ENCODE measurements at places on chromosomes 2 and 18.

DNA sequence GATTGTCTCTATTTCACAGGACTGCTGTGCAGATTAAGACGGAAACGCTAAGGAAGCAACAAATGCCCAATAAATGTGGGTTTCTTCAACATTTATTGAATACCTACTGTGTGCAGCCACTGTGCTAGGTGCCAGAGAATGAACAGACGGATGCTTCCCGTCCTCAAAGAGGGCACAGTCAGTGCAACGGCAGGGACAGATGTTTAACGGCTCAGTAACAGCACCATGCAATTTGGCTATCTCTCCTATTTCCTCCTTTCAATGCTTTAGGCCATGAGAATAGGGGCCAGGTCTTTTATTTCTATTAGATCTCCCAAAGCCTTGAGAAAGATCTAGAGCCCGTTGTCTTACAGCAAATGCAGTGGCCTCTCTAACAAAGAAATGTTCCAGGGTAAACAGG lies 7.2 kb downstream of the EDAR start:
- no peak for DNase-seq

DNA sequence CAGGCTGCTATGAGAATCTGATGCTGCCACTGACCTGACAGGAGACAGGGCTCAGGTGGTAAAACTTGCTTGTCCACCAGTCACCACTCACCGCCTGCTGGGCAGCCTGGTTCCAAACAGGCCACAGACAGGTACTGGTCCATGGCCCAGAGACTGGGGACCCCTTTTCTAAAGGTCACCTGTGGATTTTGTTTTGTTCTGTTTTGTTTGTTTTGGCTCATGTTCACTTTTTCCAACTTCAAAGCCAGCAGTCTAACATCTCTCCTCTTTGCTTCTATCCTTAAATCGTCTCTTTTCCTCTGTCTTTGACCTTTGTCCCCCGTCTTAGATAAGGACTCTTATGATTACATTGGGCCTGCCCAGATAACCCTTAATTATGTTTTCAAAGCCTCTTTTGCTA lies 3.3 kb upstream of the CERKL start:
- DNase-seq = no peak

DNA sequence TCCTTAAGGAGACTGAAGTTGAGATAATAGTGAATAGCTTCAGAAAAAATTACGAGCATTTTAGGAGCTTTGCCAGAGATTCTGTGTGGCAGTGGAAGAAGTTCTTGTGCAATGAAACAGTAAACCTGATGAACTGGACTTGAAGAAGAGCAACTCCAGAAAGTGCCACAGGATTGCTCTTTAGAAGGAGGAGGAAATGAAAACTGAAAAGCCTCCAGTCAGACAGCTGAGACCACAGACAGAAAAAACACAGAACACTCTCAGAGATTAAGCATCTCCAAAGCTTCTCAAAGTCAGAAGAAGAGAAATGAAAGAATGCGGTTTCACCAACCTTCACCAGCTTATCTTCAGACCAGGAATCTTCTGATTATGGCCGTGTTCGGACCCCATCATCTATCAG lies 329.7 kb upstream of the CNTNAP5 start:
- no peak for DNase-seq

DNA sequence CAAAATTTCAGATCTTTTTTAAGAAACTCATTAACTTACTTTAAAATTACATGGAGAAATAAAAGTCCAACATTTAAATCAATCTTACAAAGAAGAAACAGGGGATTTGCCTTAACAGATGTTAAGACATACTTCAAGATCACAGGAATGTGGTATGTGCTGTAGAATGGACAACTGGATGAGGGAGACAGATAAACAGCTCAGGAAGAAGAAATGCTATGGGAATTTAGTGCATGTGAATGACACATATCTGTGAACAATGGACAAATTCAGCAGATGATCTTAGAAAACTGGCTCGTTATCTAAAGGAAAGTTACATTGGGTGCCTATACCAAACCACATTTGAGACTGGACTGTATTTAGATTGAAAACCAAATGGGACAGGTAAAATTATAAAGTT lies 246.8 kb upstream of the AGAP1 start:
- no peak for DNase-seq

- DNase-seq = no peak
Observed at GRCh38 chr2:160674146-160674750, 180.6 kb upstream of the RBMS1 start.

GRCh38 chr18:57660961-57661360 lies 39.3 kb upstream of the NARS1 start:
- DNase-seq = no peak

DNA sequence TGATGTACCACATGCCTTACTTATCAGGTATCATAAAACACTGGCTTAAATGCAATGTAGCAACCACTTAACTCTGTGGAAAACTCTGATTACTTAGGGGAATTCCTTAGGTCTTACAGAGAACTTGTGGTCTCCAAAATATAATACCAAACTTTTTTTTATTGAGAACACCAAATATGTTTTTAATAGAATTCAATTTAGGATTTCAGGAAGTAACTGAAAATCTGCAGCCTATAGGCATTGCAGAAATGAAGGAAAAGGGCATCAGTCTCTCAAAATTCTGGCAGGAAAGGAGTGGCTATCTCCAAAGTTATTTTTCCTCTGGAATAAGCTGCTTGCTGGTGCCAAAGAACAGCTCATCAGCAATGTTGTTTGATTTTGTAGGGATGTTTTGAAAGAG lies 105.3 kb upstream of the UGP2 start:
- no peak for DNase-seq

GRCh38 chr18:50727721-50728471 lies 91.9 kb downstream of the MRO start:
- DNase-seq = no peak

GRCh38 chr18:22739061-22739642 lies 194.0 kb upstream of the RBBP8 start:
- no peak for DNase-seq

DNA sequence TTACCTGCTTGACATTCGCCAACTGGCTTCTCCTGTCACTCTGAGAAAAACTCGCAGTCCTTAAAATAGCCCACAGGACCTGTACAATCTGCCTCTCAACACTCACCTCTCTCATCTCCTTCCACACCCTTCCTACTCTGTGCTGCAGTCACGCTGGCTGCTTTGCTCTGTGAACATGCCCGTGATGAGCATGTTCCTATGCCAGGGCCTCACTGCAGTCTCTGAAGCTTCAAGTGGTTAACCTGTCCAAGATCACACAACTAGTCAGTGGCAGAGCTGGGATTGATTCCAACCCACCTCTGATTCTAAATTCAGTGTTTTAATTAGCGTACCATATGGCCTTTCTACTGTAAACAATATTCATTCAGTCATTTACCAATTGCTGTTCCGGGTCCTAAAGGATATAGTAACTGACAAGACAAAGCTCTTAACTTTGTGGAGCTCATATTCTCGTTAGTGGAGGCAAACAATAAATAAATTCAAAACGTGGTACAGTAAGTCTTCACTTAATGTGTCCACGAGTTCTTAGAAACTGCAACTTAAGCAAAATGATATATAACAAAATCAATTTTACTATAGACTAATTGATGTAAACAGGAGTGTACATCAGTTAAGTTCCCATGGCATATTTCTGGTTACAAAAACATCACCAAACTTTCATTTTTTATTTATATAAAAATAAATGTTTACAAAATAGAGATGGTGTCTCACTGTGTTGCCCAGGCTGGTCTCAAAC lies 38.9 kb upstream of the FBXO11 start:
- no peak for DNase-seq

GRCh38 chr2:75800456-75800855 lies 89.7 kb upstream of the GCFC2 start:
- no peak for DNase-seq

GRCh38 chr2:8671176-8671575 lies 10.7 kb upstream of the ID2 start:
- DNase-seq = no peak

GRCh38 chr2:191728750-191729624 lies 51.1 kb downstream of the NABP1 start:
- DNase-seq = no peak

- DNase-seq = no peak
Observed at GRCh38 chr2:212831671-212832199, 293.1 kb upstream of the ERBB4 start.

DNA sequence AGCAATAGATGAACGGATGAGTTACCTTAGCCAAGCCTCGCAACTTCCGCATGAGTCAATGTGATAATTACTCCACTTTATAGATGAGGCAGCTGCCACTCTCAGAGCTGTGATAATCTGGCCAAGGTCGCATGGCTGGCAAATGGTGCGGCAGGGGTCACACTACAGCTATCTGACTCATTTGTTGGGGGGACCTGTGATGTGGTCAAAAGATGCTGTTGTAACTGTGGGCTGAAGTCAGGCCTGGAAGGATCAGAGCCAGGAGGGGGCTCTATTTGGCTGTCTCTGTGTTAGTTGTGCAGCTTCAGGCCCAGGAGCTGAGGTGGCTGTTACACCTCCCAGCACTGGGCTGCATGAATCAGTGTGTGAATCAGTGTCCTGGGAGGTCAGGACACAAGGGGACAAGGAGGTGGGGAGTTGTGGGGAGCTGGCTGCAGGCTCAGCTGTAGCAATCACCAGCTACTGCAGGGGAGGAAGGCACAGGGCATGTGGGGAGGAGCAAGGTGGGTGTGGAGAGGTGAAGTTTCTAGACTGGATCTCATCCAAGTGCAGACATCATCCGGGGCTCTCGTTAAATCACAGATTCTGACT lies 33.1 kb downstream of the NGEF start:
- DNase-seq = no peak

GRCh38 chr18:32576296-32576916 lies 105.7 kb upstream of the GAREM1 start:
- no peak for DNase-seq

DNA sequence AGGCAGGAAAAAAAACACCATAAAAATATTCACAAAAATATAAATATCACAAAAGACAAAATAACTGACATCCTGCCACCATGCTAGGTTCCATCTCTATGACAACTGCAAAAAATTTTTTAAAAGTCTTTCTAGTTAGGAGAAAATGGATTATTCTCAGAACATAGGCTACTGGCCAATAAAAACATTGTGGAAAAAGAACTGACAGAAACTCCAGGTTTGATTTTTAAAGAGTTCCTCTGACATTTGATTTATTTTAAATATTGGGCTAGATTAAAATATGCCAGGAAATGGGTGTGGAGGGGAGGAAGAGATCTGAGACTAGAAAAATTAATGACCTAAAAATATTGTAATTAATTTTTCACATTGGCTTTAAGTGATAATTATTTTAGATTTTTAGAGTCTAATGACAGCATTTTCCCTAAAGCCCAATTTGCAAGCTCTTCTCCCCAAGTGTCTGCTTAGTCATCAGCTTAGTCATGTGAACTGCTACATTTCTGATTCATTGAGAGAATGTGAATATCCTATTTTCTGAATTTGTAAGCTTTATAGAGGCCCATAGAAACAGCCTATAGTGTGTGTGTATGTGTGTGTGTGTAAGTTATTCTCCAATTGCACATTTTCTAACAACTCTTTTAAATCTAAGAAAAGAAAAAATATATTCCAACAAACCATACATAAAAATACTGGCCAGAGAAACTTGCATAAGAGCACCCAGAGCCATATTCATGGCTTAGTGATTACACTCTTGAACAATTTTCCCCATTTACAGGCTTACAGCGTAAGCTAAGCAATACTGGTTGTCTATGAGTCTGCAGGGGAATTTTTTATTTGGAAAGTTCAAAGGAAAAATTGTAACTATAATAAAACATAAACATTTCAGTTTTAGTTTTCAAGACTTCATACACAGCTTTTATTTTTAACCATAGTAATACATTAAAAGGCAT lies 48.4 kb downstream of the TMEFF2 start:
- DNase-seq = no peak

DNA sequence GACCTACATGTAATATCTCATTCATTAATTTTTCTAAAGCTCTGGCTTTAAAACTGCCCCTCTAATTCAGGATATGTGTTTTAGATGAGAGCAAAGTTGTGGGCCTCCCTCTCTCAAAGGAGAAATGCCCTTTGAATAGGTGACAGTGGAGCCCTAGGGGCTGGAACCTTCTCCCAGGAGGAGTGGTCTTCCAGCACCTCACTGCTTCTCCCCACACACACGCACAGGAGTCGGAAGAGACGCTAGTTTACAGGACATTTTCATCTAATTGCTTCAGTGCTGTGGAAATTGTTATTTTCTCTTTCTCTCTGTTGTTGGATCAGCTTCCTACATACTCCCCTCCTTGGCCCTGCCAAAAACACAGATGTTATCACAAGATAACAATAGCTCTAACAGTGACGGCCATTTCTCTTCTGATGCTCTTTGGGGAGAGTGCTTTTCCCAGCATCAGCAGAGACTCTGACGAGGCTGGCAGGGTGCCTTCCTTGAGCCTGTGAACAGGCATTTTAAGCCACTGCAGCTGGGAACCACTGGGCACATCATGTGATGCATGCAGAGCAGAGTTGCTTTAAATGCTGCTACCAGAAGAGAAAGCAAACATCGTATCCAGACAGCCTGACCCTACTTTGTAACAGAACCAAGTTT lies 209.4 kb upstream of the SP5 start:
- no peak for DNase-seq

DNA sequence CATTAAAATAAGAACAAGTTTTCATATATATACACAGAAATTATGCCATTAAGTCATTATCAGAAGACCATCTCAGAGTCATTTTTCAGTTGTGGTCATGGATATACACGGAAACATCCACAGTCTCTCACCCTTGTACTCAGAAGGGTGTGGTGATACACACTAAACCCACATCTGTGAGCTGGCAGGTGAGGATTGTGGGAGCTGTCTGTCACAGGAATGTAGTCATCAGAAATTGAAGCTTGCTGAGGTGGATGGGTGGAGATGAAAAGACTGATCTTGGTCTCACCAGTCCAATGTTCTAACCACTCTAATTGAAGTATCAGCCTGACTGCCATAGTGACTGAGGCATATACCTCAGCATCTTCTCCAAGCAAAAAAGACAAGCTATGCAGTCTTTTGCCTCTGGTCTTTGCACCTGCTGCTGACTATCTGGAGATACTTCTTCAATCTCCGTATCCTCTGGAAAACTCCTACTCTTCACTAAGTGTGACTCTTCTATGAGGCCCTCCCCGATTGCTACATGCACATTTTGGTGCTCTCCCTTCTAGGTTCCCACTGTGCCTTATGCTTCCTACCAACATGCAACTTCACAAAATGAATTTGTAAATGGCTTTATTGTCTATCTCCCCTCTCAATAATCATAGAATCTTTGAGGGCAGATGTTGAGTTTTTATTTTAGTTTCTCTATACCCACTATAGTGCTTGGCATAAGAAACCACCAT lies 232.8 kb downstream of the DYM start:
- no peak for DNase-seq

DNA sequence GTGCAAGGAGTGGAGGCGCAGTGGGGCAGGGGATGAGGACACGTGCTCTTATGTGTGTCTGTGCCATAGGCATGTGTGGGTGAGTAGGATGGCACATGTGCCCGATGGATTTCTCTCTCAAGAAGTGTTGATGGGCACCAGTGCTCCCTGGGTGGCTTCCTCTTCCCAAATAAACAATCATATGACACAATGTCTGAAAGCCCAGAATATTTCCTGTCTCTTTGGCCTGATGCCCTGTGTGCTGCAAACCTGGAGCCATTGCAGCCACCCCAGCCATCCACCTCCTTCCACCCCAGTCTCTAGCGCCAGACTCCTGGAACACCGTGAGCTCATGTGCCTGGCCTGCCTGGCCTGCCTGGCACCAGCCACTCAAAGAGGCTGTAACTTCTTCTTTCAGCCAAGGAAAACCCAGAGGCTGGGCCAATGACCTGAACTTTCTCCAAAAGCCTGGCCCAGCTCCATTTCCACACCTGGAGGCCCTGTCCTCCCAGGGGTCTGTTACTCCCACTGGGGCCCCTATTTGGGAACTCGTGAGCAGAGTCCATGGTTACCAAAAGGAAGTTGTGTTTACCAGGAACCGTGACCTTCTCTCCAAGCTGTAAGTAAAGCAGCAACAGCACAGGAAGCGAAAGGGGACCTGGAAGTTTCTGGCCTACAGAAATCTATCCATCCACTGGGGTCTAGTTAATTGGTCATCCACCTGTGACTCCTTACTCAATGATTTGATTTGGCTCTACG lies 9.5 kb upstream of the ZBTB7C start:
- DNase-seq = no peak

Measured in activated CD8-positive, alpha-beta memory T cell treated with anti-CD3 and anti-CD28 coated beads for 48 hours (primary cell).